ENCODE measurements at places on chromosomes 3 and 15.

DNA sequence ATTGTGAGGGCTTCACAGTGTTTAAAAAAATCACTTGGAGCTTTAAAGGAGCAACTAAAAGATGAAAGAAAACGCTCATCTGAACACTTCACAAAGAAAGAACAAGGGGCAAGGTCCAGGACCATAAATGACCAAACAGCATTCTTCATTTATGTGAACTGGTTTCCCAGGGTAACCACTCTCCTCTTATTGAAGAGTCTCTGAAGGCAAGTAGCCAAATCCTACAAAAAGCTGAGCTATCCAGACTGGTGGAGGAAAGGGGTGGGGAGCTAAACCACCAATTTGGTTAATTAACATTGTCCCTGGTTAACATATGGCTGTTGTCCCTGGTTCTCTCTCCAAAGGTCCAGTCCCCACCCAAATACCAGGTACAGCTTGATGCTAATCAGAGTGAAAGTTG is 58.1 kb downstream of the OSBPL10 start:
- no peak for DNase-seq

- no peak for DNase-seq
These were observed 225.8 kb upstream of the UMPS start for GRCh38 chr3:124504332-124505059.

- no peak for DNase-seq
These were observed 2.6 kb upstream of the LOXL1 start for GRCh38 chr15:73923488-73924164.

DNA sequence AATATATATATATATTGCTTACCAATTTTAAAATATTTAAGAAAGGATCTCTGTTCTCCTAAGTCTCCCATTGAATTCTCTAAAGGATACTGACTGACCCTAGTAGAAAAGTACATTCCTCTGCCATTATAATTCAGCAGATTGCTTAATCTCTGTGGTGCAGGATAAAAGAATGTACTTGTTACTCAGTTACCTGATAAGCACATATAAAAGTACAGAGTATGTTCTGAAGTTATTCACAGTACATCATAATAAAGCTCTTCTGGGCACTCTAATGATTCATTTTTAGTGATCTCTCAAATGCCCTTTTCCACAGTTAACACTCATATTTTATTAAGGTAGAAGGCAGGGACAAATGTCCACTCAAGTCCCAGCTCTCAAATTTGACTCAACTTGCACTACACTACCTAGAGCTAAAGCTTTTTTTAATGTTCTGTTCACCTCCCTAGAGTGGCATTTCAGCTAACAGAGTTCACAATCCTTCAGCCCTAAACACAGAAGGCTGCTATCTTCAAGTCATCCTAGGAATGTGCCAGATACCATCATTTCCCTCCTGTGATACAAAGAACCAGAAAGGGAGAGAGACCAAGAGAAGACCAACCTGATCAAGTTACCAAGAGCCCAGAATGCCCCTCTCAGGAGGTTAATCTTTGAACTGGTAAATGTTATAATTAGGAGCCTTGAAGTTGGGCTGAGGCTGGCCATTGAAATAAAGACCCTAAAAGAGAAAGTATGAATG is 53.3 kb downstream of the MEIS2 start:
- DNase-seq, result no peak

GRCh38 chr3:53067567-53067966 is 21.7 kb upstream of the SFMBT1 start:
- no peak for DNase-seq

- DNase-seq, result no peak
These were observed 6.0 kb downstream of the HCLS1 start for GRCh38 chr3:121654493-121655385.

- DNase-seq, result no peak
These were observed 166.4 kb downstream of the SUCNR1 start for GRCh38 chr3:152039887-152040286.

DNA sequence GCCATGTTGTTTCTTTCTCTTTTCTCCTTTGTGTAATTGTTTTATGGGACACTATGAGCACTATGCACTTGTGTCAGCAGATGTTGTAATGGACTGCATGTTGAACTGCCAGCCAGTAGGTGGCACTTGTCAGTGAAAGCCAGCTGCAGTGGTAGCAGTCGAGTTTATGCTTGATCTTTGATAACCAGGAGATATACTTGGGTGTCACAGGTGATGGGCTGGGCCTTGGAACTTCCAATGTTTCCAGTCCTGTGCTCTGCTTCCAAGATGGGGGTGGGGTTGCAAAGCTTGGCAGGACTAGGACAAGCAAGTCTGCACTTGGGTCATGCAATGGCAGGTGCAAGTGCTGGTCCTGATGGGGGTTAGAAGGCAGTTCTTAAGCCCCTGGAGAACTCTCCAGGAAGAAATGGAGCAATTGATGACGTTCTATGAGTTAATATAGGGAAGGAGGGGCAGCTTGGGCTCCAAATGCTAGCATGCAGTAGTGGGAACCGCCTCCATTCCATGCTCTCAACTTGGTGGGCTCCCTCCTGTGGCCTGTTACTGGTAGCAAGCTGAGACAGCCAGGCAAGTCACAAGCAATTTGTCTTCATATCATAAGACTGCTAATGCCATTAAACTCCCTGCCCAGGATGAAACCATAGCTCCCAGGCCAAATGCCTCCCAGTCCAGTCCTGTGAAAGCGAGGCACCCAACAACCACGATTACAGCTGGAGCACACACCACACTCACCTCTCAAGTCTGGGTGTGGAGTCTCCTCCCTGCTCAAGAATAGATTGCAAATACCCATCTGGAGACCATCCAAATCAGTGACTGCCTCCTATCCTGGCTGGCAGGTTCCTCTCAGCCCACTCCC is 287.2 kb downstream of the CGGBP1 start:
- DNase-seq, result peak; percentile 20

DNA sequence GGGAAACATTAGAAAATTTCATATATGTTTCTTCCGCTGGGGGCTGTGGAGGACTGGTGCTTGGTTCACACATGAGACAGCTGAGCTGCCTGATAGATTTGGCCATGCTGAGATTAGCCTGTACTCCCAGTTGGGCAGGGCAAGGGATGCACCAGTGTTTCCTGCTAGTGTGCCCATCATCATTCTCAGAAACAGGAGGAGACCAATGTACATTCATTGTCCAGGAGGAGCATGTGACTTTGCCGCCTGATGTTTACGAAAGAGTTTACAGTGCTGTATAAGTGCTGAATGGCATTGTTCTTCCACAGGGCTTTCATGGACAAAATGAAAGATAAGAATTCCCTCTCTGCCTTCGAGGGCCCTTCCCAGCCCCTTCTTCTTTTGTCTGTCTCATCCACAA is 311.1 kb upstream of the THBS1 start:
- no peak for DNase-seq

DNA sequence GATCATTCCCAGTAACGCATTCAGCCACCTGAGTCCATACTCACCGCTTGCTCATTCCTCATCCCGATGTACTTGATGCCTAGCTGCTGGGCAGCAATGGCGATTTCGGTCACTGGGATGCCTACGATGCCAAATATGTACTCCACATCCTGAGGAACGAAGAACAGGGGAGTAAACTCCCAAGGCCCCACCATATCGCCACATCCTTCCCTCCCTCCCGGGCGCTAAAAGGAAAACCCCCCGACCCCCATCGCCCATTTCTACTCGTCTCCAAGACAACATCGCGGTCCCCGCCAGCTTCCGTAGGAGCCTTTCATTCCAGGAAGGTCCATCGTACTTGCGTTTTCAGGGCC is 347 bp downstream of the HACL1 start:
- DNase-seq, result no peak

DNA sequence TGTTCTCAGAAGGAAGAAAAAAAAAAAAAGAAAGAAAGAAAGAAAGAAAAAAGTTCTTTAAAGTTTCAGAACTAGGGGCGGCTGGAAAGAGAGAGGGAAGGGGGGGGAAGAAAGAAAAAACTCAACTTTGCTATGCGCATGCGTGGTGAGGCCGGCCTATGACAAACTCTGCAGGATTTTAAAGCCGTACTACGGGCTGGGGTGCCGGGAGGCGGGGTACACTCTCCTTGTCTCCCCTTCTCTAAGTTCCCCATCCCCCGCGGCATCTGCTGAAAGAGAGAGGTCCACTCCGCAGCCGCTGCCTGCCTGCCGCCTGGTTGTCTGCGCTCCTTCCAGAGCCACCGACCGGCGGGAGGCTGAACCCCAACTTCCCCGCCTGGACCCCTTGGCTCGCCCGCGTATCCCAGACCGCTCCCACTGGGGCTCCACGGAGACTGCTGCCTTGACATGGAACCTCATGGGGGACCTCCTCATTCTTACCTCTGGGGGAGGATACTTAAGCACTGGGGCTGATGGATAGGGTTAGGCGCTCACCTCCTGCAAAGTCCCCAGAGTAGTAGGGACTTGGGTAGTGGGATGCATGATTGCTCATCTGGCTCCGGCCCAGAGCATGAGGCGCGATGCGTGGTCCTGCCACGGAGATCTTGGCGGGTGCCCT is 1.4 kb upstream of the WNT5A start:
- DNase-seq, result no peak

GRCh38 chr15:62474771-62475124 is 309.7 kb upstream of the C2CD4B start:
- DNase-seq, result no peak

DNA sequence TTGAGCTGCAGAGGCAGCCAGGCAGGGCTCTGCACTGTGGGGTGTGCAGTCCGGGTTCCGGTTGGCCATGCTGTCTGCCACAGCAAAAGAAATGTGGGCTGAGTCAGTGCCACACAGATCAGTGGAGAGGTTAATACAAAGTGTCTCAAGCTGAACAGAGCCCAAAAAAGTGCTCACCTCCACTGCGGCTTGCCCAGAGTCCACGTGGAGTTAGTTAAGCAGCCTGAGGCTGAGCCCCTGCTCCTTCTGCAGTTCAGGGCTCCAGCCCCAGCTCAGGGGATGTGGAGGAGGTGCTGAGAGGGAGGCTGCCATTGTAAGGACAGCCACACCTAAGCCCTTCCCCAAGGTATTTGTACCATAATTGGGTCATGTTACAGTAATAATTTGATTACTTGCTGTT is 85.3 kb downstream of the LRRK1 start:
- DNase-seq, result no peak

- DNase-seq, result no peak
These were observed 169.3 kb downstream of the RAB11A start for GRCh38 chr15:66038387-66039116.

GRCh38 chr3:27723001-27723445 is 900 bp upstream of the EOMES start:
- DNase-seq, result no peak

- no peak for DNase-seq
These were observed 833 bp downstream of the MAN2A2 start for GRCh38 chr15:90903733-90904536.

DNA sequence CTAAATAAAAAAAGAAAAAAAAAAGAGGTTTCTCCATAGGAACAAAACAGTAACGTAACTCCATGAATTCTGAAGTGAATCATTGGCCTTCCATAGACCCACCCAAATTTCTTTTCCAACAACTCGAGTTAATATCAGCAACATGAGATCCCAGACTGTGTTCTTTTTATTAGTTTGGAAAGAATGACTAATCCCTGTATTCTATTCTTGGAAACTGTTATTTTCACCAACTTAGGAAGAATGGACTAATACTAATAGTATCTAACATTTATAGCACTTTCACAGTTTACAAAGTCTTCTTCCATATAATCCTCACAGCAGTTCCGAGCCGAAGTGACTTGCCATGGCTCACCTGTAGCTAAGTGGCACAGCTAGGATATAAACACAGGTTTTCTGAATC is 72.7 kb upstream of the SLC4A7 start:
- DNase-seq, result no peak

- DNase-seq, result no peak
These were observed 54.9 kb upstream of the TMEM108 start for GRCh38 chr3:132983143-132983770.

GRCh38 chr3:25903371-25904129 is 113.7 kb downstream of the OXSM start:
- DNase-seq, result no peak

DNA sequence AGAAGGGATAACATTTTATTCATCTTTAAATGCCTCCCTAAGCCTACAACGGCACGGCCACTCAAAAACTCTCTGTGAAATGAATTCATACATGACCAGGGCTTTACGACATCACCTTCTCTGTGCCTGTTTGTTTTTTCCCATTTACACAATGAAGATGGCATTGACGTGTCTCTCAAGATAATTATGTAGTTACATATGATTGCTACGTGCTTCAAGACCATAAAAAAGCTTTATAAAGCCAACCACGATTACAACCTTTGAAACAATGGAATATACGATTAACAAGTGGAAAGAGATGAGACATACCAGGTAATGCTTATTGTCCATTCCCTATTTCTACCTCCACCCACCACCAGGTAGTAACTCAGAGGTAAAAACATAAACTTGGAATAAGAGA is 168.4 kb downstream of the P3H2 start:
- no peak for DNase-seq

DNA sequence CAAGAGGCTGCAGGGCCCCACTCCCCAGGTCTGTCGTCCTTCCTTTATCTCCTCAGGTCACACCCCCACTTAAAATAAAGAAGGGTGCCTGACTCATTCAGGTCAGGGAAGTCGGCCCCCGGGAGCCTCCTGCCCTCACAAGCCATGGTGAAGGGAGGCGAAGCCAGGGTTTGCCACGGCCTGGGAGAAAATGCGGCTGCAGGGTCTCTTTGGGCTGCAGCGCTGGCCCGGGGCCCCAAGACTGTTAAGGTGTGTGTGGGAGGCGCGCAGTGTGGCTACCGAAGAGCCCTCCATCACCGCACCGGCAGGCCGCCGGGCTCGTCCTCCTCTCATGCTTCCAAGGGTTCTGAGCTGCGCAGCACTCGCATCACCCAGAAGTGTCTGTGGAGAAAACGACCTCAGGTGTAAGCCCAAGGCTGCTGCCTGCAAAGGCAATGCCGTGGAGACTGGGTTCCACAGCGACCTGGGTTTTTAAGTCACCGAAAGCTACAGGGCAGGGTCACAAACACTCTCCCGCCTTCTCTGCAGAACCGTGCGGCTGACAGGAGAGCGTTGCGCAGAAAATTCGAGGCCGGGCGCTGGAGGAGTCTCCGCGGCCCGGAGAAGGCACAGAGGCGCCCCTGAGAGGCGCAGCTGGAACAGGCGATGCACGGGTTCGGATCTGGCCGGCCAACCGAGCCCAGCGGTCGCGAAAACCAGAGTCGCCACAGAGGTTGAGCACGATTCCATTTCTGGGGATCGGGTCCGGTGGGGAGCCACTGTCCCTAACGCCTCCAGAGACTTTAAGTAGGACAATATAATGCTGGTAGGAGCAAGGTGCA is 8.7 kb downstream of the FOXL2 start:
- DNase-seq, result no peak

- DNase-seq, result no peak
These were observed 148.9 kb upstream of the GBE1 start for GRCh38 chr3:81910244-81910852.

- no peak for DNase-seq
These were observed 213.7 kb downstream of the PDCD6IP start for GRCh38 chr3:34012102-34012461.

- DNase-seq, result no peak
These were observed 81.4 kb downstream of the XRN1 start for GRCh38 chr3:142366434-142366833.

DNA sequence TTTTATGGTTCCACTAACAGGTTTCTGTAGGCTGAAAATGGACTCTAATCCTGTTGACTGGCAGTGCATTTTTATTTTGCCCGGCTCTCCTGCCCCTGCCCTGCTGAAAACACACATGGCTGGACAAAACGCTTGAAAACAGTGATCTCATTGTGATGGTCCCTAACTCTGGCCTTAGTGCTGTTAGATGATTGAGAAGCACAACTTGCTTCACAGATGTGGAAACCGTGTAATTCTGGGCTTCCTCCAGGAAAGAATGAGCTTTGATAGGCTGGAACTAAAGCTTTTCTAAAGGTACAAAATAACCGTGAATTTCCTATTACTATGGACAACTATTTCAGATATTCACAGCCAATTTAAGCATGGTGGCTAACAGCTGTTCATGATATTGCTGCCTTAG is 121.4 kb downstream of the VGLL3 start:
- no peak for DNase-seq

All from activated gamma-delta T cell treated with Interleukin-2 at 50 U/mL for 16 hours (primary cell).